ENCODE measurements at places on chromosomes 1 and 21.

- DNase-seq: no peak
Measured at GRCh38 chr1:169707912-169708604, 3.4 kb downstream of the SELL start.

GRCh38 chr1:180271272-180272255 lies 41.5 kb downstream of the LHX4 start:
- DNase-seq: peak; percentile 49

GRCh38 chr1:172902861-172903381 lies 147.8 kb downstream of the TNFSF18 start:
- peak; percentile 95 for DNase-seq

- DNase-seq: peak; percentile 90
Measured at GRCh38 chr1:214840356-214840755, 237.4 kb downstream of the CENPF start.

GRCh38 chr1:20552728-20553445 lies 514 bp downstream of the FAM43B start:
- DNase-seq: no peak

GRCh38 chr1:145805057-145805456 lies 18.8 kb downstream of the RNF115 start:
- DNase-seq: peak; percentile 31

DNA sequence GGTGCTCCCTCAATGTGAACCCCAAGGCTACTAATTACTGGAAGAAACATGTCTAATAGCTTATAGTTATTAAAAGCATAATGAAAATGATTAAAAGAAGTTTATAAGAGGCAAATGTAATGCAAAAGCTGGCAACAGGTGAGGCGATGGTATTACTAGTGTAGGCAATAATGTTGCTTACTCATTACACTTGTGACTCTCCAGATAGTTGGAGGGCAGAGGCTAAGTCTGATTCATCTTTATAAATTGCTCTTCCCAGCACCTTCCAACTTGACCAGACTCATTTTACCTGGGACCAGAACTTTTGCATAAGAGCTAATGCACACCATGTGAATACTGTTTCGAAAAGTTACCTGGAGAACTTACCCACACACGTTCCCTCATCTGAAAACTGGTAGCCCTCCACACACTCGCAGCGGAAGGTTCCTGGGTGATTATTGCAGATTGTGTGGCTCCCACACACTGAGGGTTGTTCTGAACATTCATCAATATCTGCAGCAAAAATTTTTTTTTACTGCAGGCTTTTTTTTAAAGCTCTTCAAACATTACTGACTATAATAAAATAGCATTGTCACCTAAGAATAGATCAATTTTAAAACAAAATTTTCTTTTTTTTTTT lies 48.0 kb downstream of the NID1 start:
- peak; percentile 32 for DNase-seq

DNA sequence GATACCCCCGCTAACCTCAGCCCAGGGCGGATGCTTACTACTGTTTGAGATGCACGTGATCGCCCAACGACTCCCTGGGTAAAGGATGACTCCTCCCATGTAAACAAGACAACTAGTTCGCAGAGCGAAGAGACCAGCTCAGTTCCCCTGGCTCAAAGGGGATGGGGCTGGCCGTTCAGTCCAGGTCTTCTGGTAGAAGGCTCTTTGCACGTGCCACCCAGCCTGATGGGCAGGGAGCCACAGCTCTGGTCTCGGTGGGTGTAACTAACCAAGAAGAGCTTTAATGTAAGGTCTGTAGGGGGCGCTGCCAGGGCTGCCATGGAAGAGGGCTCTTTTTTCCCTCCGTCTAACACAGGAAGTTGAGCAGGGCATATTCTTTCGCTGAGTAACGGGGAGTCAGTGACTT lies 49.4 kb upstream of the PARP1 start:
- DNase-seq: no peak

- peak; percentile 30 for DNase-seq
Measured at GRCh38 chr1:83799594-83799993, 199.3 kb downstream of the TTLL7 start.

- no peak for DNase-seq
Measured at GRCh38 chr1:201138311-201138840, 11.4 kb upstream of the ASCL5 start.

DNA sequence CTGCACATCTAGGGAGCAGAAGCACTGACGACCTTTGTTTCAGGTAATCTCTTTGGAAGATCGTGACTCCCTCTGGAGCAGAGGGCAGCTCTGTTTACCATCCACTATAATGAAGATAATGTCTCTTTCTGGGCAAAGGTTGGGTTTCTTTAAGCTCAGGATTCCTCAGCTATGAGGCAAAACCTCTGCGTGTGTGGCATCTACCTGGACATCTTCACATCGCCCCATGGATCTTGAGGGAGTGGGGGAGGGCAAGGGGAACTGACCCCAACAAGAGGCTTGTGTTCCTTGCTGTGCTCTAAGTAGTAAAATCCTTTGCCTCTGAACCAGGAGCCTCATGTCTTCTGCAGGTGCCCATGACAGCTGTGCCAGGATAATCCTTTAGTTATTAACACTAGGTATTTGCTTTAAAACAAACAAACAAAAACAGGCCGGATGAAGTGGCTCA lies 19.6 kb downstream of the SPATA45 start:
- no peak for DNase-seq

- DNase-seq: no peak
Measured at GRCh38 chr1:153357076-153357852, 390 bp upstream of the S100A9 start.

DNA sequence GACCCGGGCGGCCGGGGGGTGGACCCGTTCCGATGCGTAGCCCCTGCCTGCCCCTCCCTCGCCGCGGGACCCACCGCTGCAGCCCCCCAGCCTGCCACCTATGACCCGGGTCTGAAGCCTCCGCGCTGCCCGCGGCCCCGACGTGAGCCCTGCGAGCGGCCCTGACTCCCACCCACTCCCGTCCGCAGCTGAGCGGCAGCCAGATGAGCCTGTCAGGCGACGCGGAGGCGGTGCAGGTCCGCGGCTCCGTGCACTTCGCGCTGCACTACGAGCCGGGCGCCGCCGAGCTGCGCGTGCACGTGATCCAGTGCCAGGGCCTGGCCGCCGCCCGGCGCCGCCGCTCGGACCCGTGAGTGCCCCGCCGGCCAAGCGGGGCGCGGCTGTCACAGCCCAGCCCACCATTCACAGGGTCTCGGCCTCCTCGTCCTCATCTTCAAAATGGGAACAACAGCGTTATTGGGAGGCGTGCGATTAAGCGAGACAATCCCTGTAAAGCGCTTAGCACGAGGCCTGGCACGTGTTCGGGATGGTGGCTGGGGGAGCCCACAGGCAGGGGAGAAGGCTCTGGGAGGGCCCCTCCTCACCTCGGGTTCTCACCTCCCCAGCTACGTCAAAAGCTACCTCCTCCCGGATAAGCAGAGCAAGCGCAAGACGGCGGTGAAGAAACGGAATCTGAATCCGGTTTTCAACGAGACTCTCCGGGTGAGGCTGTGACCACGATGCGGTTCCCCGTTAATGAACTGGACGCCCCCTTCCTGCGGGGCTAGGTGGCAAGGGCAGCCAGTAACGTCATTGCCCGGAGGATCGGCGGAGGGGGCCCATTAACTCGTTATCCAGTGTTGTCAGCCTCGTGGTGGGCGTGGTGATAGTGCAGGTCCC lies 8.2 kb downstream of the SYTL1 start:
- DNase-seq: peak; percentile 55

DNA sequence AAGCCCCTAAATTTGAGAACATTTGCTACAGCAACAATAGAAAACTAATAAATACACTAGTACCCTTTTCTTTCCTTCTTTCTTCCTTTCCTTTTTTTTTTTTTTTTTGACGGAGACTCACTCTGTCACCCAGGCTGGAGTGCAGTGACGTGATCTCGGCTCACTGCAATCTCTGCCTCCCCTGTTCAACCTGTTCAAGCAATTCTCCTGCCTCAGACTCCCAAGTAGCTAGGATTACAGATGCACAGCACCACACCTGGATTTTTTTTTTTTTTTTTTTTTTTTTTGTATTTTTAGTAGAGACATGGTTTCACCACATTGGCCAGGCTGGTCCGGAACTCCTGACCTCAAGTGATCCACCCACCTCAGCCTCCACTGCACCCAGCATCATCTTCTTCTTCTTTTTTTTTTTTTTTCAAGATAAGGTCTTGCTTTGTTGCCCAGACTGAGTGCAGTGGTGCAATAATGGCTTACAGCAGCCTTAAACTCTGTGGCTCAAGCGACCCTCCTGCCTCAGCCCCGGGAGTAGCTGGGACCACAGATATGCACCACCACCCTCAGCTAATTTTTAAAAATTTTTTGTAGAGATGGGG lies 19.6 kb upstream of the CBR3 start:
- DNase-seq: no peak

DNA sequence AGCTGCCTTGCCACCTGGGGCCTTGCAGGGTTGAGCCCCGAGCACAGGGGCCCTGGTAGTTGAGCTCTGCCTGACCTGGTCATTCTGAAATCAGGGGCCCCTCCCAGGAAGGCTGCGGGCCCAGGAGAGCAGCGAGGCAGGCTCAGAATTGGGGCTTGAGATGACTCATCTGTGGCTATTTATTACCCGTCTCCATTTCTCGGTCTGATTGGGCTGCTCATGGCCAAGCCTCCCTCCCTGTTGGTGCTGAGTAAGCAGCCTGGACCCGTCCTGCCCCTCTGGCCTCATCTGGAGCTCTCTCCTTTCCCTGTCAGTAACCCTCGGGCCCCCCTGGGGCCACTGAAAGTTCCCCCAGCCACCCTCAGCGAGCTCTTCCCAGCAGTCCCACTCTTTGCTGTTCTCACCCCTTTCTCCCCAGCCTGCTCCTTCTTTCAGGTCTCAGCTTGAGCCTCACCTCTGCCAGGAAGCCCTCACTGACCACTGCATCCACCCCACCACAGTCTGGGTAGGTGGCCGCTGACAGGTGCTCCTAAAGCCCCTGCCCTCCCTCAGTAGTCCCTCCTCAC lies 11.0 kb upstream of the TNFRSF8 start:
- peak; percentile 81 for DNase-seq

- DNase-seq: no peak
Measured at GRCh38 chr1:216722821-216723220, 408 bp downstream of the ESRRG start.

- DNase-seq: no peak
Measured at GRCh38 chr21:45379171-45379900, 25.6 kb upstream of the COL18A1 start.

GRCh38 chr1:204376465-204376864 lies 16.7 kb upstream of the PLEKHA6 start:
- DNase-seq: no peak

GRCh38 chr1:234488054-234489006 lies 9.4 kb upstream of the TARBP1 start:
- DNase-seq: no peak
